GM18507 (cell line): ENCODE measurements at places on chromosomes 12 and 14.

DNA sequence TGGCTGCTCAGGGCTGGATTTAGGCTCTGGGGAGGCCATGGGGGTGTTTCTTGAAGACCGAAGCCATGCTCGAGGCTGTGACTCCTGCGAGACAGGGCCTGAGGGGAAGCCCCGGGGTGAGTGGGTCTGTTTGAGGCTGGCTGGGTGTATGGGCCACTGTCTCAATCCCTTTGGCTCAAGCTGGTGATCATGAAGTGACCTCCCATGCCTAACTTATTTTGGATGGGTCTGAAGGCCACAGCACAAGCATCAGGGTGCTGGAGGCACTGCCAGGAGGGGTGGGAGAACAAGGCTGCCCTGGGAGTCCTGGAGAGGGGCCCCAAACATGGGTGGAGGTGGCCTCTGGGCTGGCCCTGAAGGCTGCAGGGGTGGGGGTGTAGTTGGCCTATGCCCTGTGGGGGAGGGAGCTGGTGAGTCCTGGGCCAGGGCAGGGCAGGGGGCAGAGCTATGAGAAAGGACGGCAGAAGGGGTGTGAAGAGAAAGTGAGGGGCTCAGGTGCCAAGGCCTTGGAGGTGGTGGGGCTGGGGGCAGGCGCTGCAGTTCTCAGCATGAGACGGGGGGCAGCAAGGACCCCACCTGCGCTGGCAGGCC is 100.9 kb downstream of the KIF26A start:
- DNase-seq, result no peak

DNA sequence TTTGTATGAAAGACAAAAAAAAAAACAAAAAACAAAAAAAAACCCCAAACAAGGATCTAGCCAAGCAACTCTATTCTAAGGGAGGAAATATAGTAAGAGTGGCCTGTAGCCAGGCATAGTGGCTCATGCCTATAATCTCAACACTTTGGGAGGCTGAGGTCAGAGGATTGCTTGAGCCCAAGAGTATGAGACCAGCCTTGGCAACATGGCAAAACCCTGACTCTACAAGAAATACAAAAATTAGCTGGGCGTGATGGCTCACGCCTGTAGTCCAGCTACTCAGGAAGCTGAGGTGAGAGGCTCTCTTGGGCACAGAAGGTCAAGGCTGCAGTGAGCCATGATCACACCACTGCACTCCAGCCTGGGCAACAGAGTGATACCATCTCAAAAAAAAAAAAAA is 47.9 kb downstream of the TMEM117 start:
- DNase-seq, result no peak

GRCh38 chr12:121823101-121823726 is 19.4 kb downstream of the SETD1B start:
- no peak for DNase-seq

- DNase-seq, result no peak
Observed at GRCh38 chr14:66910311-66910840, 278.9 kb upstream of the GARIN2 start.

GRCh38 chr14:96584199-96584906 is 82.2 kb downstream of the PAPOLA start:
- peak; percentile 45 for DNase-seq

DNA sequence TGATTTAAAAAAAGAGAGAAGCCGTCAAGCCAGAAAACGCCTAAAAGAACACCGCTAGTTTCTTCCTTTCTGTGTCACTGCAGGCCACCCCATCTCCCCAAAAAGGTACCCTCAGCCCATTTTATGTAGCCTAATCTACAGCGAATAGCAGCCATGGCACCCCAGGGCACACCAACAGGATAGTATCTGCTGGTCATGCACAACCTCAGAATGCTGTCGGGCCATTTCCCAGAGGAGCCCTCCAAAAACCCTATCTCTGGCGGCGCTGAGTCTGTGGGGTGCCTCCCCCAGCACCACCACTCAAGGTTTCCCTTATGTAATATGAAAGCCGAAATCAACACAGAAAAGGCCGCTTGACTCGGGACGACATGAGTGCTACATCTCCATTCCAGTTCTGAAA is 98.9 kb downstream of the BCL11B start:
- no peak for DNase-seq

GRCh38 chr12:56461235-56462159 is 6.9 kb upstream of the SPRYD4 start:
- DNase-seq, result no peak

DNA sequence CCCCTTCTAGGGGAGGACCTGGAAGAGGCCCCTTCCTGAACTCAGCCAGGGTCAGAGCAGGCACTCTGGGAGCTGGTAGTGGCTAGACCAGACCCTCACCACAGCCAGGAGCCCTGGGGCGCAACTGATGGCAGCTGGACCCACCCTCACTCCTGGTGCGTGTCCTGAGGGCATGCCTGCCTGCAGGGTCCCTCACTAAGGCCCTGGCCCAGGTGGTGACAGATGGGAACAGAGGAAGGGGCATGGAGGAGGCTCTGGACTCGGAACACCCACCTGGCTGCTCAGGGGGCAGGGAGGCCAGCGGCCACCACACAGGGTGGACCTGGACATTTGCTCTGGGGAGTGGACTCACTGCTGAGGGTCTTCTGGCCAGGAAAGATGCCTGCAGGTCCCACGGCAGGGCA is 342.2 kb upstream of the SFSWAP start:
- no peak for DNase-seq
